ENCODE measurements at places on chromosomes 4 and X.
A peak's percentile ranks its signal among the peaks of the same experiment; 100 is the strongest.

GRCh38 chr4:85372966-85373365 lies 102.0 kb upstream of the ARHGAP24 start:
- no peak for DNase-seq

GRCh38 chr4:145047151-145047550 lies 50.8 kb downstream of the ANAPC10 start:
- no peak for DNase-seq

DNA sequence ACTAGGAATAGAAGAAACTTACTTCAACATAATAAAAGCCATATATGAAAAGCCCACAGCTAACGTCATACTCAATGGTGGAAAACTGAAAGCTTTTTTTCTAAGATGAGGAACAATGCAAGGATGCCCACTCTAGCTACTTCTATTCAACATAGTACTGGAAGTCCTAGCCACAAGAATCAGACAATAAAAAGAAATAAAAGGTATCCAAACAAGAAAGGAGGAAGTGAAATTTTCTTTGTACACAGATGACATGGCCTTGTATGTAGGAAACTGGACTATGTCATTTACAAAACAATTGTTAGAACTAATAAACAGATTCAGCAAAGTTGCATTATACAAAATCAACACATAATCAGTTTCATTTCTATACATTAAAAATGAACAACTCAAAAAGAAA lies 25.5 kb upstream of the NXT2 start:
- no peak for DNase-seq

- no peak for DNase-seq
These were observed 401.8 kb downstream of the PRDM5 start for GRCh38 chr4:120520761-120521160.

- DNase-seq: peak; percentile 36
These were observed 334.3 kb upstream of the GATB start for GRCh38 chr4:152094970-152095700.

- no peak for DNase-seq
These were observed 605.5 kb downstream of the MID1IP1 start for GRCh38 chrX:39406799-39407198.

DNA sequence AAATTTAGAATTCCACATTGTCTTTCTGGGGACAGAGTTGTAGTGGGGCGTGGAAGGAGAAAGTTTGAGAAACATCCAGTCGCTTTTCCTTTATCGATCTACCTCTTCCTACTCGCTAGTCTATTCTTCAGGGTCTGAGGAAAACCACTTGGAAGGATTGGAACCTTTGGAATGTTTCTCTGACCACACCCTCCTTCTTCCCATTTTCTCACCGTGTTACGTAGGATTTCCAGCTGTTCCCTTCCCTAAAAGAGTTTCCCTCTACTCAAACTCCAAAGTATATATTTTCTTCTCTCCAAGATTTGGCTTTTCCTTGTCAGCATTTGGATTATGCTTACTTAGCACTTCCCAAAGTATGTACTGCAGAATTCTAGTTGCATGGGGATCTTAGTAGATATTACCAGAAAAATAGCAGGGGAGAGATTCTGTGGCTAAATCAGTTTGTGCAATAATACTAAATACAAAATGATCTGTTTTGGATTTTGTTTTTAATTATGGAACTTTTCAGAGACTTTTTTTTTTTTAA lies 4.9 kb downstream of the ENPEP start:
- DNase-seq: no peak

GRCh38 chrX:110578270-110578669 lies 217.3 kb downstream of the CHRDL1 start:
- no peak for DNase-seq

- DNase-seq: no peak
These were observed 3.3 kb upstream of the NKX3-2 start for GRCh38 chr4:13547485-13548041.

GRCh38 chrX:126394681-126395080 lies 157.9 kb downstream of the DCAF12L1 start:
- DNase-seq: no peak

GRCh38 chrX:73977542-73978169 lies 326.3 kb upstream of the ZCCHC13 start:
- DNase-seq: no peak

- no peak for DNase-seq
These were observed 671.8 kb downstream of the PCDH7 start for GRCh38 chr4:31391976-31392375.

GRCh38 chr4:17619416-17620105 lies 5.1 kb downstream of the MED28 start:
- no peak for DNase-seq

DNA sequence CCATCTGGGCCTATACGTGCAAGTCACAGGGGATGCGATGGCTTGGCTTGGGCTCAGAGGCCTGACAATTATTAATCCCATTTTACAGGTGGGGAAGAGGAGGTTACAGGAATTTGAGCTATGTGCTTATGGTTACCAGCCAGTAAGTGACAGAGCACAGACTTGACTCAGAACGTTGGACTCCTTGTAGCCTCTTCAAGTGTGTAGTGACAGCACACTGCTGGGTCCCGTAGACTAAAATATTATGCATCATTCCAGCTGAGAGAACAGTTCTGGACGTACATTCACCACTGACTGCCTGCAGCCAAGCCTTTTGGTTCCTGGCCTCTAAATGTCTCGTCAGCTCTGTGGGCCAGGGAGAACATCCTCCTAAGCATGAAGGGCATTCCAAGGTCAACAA lies 314.5 kb downstream of the GPAT3 start:
- DNase-seq: no peak

DNA sequence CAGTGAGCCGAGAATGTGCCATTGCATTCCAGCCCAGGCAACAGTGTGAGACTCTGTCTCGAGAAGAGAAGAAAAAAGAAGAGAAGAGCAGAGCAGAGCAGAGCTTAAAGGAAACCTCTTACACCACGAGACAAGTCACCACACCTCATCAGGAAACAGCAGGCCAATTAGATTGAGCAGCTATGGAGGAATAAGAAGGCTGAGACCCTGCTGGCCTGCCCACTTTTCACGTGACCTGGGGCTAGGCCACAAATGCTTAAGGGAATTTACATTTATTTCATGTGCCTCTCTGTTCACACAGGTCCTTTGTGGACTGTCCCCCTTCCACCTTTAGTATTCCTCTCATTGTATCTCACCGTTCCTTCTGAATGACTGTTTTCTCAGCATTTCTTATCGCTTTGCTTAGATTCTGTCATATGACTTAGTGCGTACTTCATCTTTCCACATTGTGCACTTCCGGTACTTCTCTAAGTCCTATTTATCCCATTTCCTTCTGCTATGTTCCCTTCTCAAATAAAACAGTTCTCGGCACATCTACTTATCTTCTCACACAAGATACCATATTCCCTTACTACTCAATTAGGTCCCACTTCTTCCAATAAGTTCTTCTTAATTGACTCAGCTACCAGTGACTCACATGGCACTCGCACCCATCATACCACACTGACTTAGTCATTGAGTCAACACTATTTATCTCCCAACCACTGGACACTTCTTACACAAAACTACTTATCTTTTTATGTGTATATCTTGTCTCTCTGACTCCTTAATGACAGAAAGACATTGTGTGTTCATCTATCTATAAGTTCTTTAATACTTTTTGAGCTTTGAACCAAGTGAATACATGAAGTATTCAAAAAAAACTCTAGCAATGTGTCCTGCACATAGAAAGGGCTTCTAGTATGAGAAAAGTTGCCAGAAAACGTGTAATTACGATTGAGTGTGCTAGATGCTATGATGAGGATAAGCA lies 11.0 kb downstream of the CUL4B start:
- peak; percentile 82 for DNase-seq

GRCh38 chrX:39156051-39156450 lies 354.8 kb downstream of the MID1IP1 start:
- no peak for DNase-seq

DNA sequence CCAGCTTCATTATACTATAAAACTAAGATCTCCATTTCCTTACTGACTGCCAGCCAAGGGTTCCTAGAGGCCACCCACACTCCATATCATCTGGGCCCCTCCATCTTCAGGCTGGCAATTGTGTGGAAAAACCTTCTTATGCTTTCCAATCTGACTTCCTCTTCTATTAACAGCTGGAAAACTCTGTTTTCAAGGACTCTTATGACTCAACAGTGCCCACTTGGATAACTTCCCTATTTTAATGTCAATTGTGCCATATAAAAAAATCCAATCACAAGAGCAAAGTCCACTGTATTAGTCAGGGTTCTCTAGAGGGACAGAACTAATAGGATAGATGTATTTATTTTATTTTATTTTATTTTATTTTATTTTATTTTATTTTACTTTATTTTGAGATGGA lies 41.0 kb upstream of the CPEB2 start:
- DNase-seq: no peak

DNA sequence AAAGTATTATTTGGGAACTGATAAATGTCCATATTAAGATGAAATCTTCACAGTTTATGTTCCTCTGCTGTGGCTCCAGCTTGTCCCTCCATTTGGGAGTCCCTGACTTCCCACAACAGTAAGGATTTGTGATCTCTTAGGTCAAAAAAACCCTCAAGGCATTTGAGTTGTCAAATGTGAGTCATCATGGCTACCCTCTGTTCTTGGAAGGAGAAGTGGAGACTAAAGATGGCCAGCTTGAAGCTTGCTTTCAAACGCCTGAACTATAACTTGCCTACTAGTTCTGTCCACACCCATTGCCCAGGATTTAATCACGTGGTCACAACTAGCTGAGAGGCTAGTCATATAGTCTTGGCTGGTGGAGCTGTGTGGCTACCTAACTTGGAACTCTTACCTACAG lies 107.8 kb downstream of the CCNG2 start:
- no peak for DNase-seq

DNA sequence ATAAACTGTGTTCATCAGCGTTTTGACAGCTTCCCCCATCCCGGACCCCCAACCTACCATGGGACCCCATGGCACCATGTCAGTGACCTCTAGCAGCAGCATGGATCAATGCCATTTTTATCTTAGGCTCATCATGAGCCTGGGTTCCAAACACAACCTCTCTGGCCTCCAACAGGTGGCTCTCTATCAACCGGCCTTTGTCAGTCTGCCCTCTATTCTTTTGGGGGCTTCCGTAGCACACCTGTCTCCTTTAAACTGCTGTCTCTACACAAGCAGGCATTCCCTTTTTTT lies 721 bp upstream of the TMEM150C start:
- no peak for DNase-seq

DNA sequence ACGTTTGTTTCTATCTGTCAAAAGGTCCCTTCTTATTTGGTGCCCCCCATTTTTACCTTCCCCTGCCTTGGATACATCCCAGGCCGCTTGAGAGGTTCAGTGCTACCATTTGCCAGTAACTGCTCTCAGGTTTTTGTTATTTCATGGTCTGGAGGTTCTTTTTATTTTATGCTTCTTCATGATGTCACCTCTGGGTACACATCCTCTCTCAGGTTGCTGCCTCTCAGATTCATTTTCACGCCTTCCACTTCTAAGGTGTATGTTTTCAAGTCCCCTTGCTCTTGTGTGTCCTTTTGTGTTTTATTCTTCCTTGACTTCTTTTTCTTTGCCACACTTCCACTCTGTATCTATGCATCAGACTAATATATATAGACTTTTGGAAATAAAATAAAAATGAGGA lies 640.1 kb upstream of the AADAT start:
- no peak for DNase-seq

- no peak for DNase-seq
These were observed 869.4 kb upstream of the FRG1 start for GRCh38 chr4:189071241-189071640.

DNA sequence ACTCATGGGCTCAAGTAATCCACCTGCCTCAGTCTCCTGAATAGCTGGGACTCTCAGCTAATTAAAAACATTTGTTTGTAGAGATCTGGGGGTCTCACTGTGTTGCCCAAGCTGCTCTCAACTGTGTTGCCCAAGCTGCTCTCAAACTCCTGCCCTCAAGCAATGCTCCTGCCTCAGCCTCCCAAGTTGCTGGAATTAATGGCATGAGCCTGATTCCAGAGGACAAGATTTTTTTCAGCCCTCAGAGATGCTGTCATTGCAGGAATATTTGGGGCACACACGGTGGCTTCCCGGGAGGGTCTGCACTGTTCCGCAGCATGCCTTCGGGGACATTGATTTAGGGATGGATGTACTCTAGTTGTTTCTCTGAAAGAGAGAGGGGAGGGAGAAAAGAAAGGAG lies 49.7 kb downstream of the STK32B start:
- DNase-seq: no peak

- no peak for DNase-seq
These were observed 2.4 kb upstream of the SLC9A6 start for GRCh38 chrX:135982860-135983259.

DNA sequence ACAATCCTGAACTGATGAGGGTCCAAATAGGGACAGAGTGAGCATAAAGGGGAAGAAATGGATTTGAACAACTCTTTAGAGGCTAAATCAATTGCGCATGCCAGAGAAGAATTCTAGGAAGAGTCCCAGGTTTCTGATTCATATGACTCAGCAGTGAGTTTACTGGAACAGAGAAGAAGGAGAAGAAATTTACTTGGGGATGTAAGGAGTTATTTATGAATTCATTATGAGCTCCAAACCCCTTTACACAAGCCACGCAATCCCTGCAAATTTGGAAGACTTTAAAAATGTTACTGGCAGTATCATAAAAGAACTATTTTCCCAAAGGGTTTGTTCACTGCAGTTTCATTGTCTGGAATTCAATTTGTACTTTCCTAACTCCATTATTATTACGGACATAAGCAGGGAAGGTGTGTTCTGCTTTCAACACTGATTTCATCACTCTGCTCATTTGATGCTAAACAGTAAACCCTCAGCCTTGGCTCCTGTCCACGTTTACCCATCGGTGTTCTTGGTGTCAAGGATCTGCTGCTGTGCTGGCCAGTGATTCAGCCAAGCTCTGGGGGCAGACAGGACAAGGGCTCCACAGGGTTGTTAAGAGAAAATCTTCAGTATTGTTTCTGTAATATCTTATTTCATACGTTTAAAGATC lies 273.7 kb downstream of the HNRNPD start:
- no peak for DNase-seq

DNA sequence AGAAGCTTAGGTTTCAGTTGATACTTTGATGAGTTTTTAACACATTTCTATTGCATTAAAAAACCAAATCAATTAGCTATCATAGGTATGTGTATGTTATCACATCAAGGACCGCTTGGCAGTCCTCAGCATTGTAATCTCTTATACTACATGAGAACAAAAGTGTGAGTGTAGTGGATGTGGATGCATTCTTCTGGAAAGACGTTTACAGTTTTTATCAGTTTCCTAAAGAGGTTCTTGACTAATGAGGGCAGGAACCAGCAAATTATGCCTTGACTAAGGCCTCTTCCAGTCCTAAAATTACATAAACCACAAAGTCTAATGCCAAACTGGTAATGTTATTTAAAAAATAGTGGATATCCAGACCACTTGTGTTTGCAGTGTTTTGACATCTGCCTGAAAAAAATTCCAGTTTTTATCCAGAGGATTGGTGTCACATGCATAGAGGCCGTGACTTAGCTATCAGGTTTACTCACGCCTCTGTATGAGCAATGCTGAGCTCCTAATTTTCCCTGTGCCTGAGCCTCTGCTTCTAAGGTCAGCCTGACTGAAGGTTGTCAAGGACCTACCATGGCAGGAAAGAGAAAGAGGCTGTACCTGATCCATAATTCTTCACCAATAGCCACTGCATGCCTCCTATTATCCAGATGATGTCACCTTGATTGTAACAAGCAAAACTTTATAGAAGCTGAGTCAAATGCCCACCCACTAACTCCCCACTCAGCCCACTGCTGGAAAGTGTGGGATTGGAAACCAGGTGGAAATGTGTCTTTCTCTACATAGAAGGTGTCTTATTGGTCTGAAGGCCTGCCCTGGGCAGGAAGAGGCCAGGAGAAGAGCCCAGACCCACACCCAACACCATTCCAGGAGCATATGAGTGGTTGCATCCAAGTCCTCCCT lies 68.7 kb downstream of the ENPP6 start:
- no peak for DNase-seq

- no peak for DNase-seq
These were observed 25.1 kb downstream of the SLC30A9 start for GRCh38 chr4:42015438-42015837.

Data from GM04503 (cell line).